ENCODE measurements at places on chromosomes 3 and 15.

DNA sequence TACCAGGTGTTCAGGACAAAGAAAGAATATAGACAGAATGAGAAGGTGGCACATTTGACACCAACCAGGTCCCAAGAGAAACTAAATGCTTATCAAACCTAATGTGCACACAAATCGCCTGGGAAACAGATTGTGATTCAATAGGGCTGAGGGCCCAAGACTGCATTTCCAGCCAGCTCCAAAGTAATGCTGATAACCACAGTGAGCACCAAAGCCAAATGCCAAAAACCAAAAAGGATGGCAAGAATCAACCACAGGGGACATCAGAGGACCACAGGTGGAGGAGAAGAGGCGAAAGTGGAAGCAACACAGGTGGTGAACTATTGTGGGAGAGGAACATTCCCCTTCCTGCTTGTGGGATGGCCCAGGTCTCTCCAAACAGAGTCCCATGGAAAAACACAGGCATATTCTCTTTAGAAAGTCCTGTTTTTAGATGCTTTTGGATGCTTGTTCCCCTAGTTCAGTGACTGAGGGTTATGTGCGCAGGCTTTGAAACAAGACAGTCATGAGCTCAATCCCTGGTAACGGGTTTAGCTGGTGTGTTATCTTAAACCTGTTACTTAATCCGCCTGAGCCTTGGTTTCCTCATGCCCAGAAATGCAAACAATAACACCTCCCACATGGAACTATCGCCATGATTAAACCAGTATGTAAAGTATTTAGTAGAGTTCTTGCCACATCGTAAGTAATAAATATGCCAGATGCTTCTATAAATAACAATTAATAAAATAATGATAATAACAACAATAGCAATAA lies 241.7 kb downstream of the ATP8B4 start:
- no peak for DNase-seq

DNA sequence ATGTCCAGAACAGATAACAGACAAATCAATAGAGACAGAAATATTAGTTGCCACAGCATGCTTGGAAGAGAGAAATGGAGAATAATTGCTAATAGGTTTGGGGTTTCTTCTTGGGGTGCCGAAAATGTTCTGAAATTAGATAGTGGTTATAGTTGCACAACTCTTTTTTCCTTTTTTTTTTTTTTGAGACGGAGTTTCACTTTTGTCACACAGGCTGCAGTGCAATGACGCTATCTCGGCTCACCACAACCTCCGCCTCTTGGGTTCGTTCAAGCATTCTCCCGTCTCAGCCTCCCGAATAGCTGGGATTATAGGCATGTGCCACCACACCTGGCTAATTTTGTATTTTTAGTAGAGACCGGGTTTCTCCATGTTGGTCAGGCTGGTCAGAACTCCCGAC lies 163.3 kb downstream of the PLCH1 start:
- DNase-seq: no peak

GRCh38 chr15:41610048-41610447 lies 50.2 kb upstream of the MGA start:
- DNase-seq: no peak

GRCh38 chr3:187104342-187104741 lies 35.0 kb downstream of the RPL39L start:
- no peak for DNase-seq

DNA sequence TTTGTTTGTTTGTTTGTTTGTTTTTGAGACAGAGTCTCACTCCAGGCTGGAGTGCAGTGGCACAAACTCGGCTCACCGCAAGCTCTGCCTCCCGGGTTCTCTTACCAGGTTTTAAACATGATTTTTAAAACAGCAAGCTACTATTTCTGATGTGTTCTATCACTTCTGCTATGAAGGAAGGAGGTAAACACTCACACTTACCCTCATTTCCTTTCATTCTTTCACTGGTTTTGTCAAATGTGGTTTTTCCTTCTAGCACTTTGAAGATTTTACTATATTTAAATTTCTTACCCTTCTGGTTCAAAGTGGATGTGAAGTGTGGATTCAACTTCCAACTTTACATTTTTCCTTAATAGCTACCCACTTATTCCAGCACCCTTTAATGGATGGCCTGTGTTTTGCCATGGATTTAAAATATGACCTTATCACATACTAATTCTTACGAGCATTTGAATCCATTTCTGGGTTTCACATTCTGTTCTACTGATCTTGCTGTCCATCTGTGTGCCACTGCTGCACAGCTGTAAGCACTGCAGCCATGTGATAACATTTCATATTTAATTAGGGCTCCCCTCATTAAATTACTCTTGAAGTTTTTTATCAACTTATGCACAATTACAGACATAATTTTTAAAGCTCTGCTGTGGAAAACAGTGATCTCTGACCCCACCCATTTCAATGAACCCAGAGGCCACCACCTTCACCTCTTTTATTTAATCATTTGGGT lies 42.3 kb downstream of the TXNRD3 start:
- no peak for DNase-seq

DNA sequence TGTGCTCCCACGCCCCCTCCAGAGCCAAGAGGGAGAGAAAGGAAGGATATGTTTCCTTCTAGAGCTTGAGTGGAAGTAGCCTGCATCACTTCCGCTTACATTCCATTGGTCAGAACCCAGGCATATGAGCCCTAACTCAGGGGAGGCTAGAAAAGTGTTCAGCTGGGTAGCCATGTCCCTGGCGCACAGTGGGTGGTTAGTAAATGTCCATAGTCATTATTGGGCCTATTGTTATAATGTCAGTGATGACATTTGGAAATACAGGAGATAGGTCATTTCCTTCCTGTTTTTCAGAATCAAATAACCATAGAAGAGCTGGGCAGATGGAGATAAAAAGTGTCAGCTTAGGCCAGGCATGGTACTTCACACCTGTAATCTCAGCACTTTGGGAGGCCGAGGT lies 27.3 kb downstream of the CD276 start:
- no peak for DNase-seq

DNA sequence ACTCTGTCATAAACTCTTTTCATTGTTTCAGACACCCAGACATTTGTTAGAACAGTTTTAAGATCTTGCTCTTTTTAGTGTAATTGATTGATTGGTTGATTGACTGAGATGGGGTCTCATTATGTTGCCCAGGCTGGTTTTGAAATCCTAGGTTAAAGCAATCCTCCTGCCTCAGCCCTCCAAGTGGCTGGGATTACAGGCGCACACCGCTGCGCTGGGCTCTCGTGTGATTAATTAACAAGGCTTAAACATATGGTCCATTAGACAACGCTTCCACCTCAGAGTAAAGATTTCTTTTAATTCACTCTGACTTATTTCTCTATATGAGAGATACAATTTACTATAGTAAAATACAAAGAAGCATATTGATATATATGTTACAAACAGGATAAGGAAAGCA lies 114.0 kb upstream of the C2CD4B start:
- no peak for DNase-seq

- DNase-seq: no peak
Measured at GRCh38 chr15:92810418-92811138, 89.5 kb upstream of the CHD2 start.

- DNase-seq: no peak
Measured at GRCh38 chr15:23647421-23648370, at the start of gene MAGEL2. Gene MAGEL2 (minus strand): TSS chr15:23647867. CDS start chr15:23647742, 125 bp downstream.

GRCh38 chr15:93980261-93980911 lies 251.0 kb upstream of the MCTP2 start:
- no peak for DNase-seq
